ENCODE measurements at places on chromosomes 16 and 17.

DNA sequence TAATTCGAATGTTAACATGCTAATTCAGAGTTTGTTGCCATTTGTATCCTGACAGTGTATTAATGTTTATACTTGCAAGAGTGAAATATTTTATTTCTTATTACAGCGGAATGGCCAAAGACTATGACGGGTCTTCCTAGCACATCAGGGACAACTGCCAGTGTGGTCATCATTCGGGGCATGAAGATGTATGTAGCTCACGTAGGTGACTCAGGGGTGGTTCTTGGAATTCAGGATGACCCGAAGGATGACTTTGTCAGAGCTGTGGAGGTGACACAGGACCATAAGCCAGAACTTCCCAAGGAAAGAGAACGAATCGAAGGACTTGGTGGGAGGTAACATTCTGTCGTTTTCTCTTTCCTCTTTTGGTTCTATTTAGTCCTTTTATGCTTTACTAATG, 23.4 kb downstream of the PPM1D start:
- DNase-seq, result no peak

DNA sequence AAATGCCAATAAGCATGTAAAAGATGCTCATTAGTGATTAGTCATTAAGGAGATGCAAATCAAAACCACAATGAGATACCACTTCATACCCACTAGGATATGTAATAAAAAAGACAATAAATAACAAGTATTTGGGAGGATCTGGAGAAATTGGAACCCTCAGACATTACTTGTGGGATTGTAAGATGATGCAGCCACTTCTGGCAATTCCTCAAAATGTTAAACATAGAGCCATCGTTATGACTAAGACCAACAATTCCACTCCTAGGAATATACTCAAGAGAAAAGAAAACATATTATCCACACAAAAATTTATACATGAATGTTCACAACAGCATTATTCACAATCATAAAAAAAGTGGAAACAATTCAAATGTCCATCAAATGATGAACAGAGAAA, 336.2 kb upstream of the PMFBP1 start:
- DNase-seq, result no peak

- DNase-seq, result peak; percentile 87
These were observed 44.7 kb downstream of the IL21R start for GRCh38 chr16:27446721-27447120.

DNA sequence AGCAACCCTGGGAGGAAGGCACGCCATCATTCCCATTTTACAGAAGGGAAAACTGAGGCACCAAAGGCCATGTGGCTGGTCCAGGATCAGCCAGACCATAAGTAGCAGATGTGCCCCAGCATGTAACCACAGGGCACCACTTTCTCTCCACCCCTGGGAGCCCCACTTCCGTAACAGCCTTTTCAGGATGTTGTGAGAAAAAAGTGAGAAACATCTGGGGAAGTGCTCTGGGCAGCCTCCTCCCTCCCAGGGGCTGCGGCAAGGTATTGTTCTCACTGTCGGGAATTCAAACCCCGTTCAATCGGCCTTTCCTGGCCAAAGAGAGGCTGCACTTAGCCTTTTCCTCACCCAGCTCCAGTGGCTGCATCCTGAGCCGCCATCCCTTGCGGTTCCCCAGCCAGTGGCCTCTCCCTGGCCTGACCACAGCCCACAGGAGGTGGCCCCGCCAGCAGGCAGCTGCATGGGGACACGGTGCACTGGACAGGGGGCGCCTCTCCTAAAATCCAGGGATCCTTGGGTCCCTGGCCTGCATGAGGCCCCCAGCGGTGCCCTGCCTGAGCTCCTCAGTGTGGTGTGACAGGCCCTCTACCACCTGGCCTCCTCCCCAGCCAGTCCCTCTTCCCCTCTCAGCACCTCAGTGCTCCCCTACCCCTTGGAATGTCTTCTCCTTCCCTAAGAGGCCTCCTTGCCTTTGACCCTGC, 5.7 kb upstream of the CDH5 start:
- DNase-seq, result no peak

DNA sequence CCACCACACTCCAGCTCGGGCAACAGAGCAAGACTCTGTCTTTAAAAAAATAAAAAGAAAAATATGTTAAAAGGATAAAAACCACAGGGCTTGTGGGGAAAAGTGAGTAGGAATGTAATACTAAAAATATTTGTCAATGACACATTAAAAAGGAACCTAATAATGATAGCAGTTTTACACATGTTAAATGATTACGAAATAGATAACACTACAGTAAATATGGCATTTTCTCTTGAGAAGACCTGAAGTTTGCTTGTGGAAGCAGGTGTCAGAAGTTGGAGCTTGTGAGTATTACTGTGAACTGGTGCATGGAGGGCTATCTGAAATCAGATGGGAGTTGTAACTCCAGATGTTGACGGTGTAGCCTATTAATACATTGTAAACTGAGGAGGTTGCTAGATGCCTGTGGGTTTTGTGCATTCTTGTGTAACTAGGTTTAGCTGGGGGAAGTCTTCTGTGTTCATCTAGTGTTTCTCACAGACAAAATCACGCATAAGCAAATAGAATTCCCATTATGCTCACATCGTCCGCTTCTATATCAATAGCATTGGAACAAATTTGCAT, 44.2 kb upstream of the CLEC18A start:
- no peak for DNase-seq

DNA sequence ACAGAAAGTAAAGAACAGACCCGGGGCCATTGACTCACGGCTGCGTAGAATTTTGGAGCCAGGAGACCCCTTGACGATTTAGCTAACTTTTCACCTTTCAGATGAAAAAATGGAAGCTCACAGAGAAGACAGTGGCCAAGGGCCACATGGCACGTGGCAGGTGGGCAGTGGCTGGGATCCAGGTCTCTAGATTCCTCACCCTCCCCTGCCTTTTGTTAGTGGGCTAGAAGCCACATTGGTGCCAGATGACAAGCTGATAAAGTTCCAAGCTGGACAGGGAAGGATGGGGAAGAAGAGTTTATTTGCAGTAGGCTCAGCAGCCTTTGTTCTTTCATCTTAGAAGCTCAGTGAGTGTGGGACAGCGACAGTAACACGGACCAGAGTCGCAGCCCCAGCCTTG, 105.8 kb downstream of the SPACA3 start:
- no peak for DNase-seq

DNA sequence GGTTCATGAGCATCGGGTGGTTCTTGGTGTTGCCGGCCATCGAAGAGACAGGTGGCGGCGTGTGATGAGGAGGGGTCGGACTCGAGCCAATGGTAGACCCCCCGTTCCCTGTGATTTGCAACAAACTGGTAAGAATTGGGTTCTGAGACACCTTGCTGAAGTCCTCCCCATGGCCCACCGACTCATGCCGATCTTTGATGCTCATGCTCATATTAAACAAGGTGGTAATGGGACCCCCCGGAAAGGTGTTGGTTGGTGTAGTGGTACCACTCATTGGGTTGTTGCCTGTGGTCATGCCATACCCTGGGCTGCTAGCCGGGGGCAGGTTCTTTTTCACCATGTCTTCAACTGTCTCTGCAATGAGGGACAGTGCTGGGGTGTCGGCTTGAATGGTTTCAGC, 8.9 kb upstream of the FBXL20 start:
- no peak for DNase-seq

Data from CD4-positive, alpha-beta T cell treated with Interleukin-10 for 1 hour (primary cell).